ENCODE measurements at places on chromosomes 7 and 10.

GRCh38 chr7:157297185-157297584 lies 39.6 kb upstream of the DNAJB6 start:
- DNase-seq: no peak

DNA sequence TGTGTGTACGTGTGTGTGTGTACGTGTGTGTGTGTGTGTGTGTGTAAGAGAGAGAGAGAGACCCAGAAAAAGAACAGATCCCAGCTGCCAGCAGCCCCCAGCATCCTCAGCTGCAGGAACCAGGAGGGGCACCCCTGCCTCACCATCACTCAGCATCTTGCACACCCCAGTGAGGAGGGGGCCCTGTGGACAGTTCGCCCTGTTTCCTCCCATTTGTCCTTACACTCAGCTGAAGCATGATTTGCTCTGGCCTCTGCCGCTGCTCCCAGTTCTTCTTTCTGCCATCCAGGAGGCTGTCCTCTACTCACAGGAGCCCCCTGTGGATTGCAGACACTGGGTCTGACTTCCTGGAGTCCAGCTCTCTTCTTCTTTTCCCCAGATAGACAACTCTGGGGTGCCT lies 9.7 kb downstream of the GPR26 start:
- DNase-seq: no peak

DNA sequence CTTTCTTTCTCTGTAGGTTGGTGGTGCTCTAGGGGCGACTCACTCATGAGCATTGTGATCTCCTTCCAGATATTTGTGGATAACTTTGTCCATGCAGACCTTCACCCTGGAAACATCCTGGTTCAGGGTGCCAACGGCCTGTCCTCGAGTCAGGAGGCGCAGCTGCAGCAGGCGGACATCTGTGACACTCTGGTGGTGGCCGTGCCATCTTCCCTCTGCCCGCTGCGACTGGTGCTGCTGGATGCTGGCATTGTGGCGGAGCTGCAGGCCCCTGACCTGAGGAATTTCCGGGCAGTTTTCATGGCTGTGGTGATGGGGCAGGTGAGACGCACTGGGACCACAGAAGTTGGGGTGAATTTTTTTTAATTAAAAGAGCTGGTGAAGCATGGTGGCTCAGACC lies 9.6 kb upstream of the NDUFB2 start:
- no peak for DNase-seq

DNA sequence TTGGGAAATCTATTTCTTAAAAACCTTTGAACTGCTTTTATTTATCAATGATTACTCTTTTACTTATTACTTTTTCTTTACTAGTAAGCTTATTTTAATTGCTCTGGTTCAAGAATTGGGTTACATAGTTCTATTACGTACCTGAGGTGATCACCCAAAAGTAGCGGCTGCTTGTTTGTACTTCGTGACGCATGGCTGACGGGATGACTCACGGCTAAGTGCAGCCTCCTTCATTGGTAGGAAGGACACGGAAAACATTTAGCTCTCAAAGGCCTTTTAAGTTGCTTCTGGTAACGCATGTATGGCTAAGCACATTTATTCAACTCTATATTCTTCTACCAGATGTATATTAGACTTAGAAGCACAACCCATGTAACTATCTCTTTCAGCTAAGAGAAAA lies 285.8 kb upstream of the SP4 start:
- DNase-seq: no peak

- DNase-seq: no peak
Observed at GRCh38 chr10:126321440-126321839, 66.8 kb downstream of the ADAM12 start.

DNA sequence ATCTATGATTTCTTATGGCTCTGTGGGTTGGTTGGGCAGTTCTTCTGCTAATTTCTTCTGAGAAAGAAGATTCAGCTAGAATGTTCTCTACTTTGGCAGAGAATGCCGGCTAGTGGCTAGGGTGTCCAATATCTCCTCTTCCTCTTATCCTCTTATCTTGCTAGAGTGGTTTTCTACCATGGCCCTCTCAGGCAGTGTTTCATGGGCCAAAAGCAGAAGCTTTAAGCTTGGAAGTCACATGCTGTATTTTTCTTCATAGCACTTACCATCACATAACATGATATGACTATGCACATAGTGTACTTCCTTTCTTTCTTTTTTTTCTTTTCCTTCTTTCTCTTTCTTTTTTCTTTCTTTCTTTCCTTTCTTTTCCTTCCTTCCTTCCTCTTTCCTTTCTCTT lies 140.0 kb downstream of the ITGB8 start:
- DNase-seq: no peak

- no peak for DNase-seq
Observed at GRCh38 chr7:26105236-26105635, 46.8 kb upstream of the NFE2L3 start.

DNA sequence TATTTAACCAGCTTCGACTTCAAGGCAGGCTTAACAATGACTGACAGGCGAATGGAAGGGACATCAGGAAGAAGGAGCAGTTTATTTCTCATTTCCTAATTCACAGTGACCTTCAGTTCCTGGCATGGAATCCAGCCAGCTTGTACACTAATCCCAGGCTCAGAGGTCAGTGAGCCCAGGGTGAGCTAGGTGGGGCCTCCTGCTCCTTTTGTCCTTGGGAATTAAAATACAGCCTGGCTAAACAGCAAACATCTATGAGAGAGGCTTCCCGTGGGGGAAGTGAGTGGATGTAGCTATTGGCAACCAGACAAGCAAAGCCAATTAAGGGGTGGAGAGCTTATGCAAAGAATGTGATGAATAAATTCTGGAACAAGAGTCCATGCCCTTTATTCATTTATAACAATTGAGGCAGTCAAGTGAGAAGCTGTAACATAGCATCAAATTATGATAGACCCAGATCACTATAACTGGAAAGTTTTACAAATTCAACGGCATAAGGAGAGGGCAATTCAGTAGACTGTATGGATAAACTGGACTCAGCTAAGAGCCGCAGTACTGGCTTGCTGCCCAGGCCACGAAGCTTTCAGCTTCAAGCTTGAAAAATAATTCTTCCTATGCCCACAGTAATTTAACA lies 57.1 kb downstream of the STK17A start:
- no peak for DNase-seq

DNA sequence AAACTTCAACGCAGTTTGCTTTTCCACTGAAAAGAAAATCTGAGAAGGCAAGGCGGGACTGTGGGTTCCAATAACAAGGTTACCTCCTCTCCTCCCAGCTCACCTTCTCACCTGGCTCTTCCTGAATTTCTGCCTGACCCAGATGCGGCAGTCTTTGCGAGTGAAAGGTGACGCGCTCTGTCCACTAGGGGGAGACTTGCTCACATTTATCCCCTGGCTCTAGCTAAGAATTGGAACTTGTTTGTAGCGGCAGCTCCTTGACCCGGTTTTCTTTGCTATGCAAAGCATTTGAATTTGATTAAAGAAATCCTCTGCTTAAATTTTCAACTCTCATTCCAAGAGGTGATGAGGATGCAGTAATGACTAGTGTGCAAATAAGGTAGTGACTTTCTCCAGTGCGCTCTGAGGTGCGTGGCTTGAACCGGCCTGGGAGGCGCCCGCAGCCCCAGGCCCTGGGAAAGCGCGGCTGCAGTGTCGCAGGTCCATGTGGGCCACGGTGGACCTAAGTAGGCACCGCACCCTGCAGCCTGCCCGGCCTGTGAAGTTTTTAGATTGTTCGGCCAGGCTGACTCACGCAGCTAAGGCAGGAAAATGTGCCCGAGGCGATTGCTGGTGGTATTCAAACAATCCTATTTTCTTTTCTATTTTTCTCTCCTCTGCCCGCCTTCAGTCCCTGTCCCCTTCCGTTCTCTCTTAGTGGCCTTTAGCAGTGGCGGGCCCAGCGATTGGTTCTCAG lies 336.9 kb upstream of the NPSR1 start:
- DNase-seq: no peak

GRCh38 chr10:112790921-112791320 lies 159.1 kb upstream of the TCF7L2 start:
- DNase-seq: no peak

- DNase-seq: no peak
Observed at GRCh38 chr7:127673902-127674301, 21.9 kb downstream of the SND1 start.

- no peak for DNase-seq
Observed at GRCh38 chr10:68735119-68735518, 14.1 kb downstream of the CCAR1 start.

- DNase-seq: no peak
Observed at GRCh38 chr10:11795101-11795920, 27.8 kb upstream of the PROSER2 start.

- no peak for DNase-seq
Observed at GRCh38 chr7:119935418-119936025, 337.5 kb upstream of the KCND2 start.

GRCh38 chr10:71725998-71726579 lies 6.5 kb upstream of the C10orf105 start:
- peak; percentile 55 for DNase-seq

DNA sequence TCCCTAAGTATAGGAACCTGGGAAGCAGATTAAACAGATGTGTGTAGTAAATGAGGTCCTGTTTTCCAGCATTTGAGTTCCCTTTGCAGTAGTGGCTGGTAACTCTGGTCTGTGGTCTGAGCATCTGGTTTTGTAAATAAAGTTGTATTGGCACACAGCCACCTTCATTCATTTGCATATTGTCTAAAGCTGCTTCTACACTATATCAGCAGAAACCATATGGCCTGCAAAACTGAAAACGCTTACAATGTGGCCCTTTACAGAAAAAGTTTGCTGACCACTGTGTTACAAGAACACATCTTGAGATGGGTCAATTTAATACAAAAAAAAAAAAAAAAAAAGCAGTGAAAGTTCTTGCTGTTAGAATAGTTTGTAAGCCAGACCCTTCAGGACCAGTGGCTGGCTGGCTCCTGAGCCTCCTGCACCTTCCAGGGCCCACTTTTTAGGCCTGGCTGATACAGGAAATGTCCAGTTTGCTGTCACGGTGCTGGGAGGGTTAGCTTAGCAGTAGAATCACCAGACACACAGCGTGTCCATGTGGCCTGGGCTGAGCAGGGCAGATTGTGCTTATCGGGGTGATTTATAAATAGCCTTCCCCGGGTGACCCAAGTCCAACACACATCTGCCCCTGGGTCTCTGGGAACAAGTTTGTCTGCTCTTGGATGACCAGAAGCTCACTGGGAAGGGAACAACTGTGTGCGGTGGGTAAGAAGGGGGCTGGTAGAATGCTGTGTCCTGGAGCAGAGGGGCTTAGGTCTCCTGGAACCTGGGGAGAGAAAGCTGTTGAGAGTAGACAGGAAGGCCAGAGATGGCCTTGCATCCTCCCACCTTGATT lies 1.4 kb downstream of the C10orf71 start:
- DNase-seq: no peak

- DNase-seq: no peak
Observed at GRCh38 chr7:51010534-51010933, 227.8 kb upstream of the GRB10 start.

GRCh38 chr7:13111230-13111629 lies 423.8 kb downstream of the ARL4A start:
- DNase-seq: no peak

DNA sequence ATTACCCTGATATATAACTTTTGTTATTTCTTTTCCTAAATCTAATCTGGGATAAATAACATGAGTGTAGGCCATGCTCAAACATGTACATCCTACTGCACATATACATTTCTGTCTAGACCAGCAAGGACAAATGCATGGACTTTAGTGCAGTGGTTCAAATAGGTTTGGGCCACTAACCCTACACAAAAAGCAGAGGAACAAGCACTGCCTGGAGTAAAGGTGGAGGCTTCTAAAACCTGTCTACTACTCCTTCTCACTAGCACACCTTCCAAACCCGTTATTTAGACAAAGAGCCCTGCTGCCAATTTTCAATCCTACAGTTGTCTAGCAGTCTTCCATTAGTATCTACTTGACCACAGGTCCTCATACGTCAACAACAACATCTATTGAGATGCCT lies 34.8 kb downstream of the SGCE start:
- no peak for DNase-seq

GRCh38 chr7:103894656-103895596 lies 94.5 kb downstream of the RELN start:
- DNase-seq: no peak

DNA sequence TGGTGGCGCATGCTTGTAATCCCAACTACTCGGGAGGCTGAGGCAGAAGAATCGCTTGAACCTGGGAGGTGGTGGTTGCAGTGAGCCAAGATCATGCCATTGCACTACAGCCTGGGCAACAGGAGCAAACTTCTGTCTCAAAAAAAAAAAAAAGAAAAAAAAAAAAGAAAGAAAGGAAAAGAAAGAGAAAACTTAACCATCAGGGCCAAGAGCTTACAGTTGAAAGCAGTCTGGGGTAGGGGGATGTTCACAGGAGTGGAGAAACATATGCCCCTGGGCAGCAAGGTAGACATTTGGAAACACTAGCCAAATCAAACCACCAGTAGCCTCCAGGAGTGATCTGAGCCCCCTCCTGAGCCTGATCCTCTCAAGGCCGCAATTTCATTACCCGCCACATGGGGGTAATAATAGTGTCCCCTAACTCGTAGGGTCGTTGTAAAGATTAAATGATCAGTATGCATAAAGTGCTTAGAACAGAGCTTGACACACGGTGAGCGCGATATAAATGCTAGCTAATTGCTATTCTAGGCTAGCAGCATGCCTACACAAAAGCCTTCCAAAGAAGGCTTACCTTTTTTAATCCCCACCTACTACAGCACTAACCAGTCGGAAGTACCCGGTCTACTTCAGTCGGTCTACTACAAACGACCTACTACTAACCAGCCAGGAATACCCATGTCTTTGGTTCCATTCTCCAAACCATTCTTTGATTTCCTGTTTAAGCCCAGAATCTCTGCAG lies 274.3 kb upstream of the NEBL start:
- DNase-seq: no peak
